ENCODE measurements at places on chromosomes 2 and 18.
A peak's percentile ranks its signal among the peaks of the same experiment; 100 is the strongest.

DNA sequence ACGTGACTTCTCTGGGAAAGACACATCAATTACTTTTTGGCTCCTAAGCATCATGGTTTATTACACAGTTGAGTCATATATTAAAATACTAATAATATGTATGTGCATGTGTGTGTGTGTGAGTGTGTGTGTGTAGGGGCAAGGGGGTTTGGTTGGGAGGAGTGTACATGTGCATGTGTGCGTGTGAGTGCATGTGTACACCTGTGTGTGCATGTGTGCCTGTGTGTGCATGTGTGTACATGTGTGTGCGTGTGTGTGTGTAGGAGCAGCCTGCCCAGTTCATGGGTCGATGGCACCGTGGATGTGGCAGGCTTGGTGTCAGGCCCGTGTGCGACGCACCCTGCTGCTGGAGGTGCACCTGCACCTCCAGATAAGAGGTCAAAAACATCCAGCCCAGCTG, 99.0 kb upstream of the SNTG2 start:
- no peak for DNase-seq

DNA sequence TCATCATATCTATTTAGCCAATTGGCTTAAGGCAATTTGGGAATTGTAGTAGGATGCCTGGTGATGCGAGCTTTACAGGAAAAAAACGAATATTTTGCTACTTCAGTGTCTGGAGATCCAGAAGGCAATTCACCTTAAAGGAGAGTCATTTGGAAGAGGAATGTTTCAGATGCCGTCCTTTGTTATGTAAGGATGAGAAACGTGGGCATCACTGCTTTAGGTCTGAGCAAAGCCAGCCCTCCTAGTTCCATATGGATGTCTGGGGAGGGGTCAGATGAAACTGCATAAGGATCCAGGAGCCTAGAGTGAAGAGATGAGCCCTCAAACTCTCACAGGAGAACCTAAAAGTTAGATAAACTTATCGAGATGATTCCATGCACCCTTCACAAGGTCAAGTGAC, 30.9 kb upstream of the DOCK10 start:
- no peak for DNase-seq

DNA sequence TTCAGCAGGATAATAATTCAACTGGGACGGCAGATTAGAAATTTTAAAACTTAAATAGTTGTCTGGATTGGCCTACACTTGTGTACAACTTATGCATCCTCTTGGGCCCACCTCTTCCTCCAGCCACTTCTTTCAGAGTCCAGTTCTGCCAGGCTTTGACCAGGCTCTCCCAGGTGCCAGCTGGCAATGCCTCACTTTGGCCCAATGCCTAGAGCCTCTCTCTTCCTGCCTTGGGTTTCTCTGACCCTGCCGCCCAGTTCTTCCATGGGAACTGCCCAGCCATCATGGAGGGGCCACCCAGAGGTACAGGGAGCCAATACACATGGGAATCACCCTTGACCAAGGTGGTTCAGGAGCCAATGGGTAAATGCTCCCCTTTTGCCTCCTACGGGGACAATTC, 135.5 kb downstream of the IRS1 start:
- no peak for DNase-seq

- no peak for DNase-seq
These were observed 178.9 kb downstream of the RPIA start for GRCh38 chr2:88870267-88870839.

GRCh38 chr2:10830203-10830602, 17.6 kb upstream of the PDIA6 start:
- no peak for DNase-seq

- DNase-seq = no peak
These were observed 93.8 kb downstream of the COLEC12 start for GRCh38 chr18:406677-407076.

GRCh38 chr2:239002591-239002953, 154.7 kb downstream of the TWIST2 start:
- no peak for DNase-seq

GRCh38 chr2:136024616-136025015, 39.2 kb upstream of the DARS1 start:
- no peak for DNase-seq

DNA sequence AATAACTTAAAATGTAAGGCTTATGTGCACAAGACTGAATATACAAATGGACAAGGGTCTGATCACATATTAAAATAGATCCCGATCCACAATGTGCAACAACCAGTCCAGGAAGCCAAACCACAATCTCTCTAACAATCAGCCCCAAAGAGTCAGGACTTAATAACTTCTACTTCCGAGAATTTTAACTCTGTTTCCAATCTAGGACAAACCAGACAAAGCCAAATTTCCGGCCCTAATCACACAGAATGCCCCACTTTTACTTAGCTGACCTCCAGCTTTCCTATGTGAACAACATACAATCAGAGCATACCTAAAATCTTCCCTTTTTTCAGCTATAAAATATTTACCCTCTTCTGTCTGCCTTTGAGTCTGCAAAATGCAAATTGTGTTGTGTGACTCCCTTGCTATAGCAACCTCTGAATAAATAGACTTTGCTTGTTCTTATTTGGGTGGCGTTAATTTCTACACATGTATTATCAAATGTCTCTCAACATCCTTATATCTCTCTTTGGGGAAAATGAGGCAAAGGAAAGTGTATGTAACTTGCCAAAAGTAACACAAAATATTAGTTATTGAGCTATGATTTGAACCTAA, 381.9 kb upstream of the MC4R start:
- DNase-seq = no peak

DNA sequence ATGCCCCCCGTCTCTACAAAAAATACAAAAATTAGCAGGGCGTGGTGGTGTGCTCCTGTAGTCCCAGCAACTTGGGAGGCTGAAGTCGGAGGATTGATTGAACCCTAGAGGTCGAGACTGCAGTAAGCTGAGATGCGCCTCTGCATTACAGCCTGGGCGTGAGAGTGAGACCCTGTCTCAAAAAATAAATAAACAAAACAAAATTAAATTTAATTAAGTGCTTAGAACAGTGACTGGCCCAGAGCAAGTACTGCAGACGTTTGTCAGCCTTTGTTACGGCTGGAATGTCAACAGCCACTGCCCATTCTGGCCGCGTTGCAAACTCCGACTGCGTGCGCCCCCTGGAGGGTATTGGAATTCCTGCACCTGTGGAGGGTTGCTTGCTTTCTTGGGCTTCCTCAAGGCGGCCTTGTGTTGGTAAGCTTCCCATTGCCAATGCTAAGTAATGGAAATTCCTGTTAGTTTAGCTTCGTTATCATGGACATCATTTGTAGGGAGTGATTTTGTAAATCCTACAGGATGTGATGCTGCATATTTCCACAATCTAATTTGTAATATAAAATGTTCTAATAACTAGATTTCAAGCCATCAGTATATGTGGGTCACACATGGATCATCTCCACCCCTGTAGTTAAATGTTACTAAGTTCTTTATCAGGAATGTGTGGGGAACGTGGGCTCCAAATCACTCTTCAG, 15.9 kb upstream of the ATP6V1B1 start:
- DNase-seq = peak; percentile 83

DNA sequence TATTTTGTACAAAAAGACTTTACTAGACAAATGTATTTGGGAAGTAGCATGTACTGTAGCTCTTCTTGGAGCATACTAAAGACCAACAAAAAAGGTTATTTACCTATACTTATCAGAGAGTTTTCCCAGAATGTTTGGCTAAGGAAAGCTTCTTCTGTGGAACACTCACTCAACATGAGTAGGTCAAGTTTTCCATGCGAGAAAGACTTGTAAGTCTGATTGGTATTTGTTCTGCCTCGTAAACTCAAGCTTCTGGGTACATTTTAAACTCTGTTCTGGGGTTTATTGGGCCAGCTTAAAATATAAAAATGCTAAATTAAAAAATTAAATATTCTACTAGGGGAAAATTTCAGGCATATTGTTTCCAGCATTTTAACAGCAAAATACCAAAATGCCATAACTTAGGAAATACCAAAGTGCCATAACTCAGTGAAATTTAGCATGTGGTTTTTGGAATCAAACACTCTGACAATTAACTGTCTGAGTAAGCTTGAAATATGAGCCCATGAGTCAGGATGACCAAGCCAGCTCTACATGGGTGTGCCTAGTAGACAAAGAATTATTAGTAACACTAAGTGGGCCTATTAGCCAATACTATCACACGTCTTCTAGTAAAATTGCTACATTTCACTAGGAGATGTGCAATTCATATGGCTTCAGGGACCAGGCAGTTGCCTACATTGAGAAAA, 47.3 kb upstream of the SERPINE2 start:
- DNase-seq = peak; percentile 86

GRCh38 chr2:159863526-159864160, 65.6 kb upstream of the CD302 start:
- no peak for DNase-seq

- no peak for DNase-seq
These were observed 106.2 kb downstream of the RTP5 start for GRCh38 chr2:241975593-241976284.

DNA sequence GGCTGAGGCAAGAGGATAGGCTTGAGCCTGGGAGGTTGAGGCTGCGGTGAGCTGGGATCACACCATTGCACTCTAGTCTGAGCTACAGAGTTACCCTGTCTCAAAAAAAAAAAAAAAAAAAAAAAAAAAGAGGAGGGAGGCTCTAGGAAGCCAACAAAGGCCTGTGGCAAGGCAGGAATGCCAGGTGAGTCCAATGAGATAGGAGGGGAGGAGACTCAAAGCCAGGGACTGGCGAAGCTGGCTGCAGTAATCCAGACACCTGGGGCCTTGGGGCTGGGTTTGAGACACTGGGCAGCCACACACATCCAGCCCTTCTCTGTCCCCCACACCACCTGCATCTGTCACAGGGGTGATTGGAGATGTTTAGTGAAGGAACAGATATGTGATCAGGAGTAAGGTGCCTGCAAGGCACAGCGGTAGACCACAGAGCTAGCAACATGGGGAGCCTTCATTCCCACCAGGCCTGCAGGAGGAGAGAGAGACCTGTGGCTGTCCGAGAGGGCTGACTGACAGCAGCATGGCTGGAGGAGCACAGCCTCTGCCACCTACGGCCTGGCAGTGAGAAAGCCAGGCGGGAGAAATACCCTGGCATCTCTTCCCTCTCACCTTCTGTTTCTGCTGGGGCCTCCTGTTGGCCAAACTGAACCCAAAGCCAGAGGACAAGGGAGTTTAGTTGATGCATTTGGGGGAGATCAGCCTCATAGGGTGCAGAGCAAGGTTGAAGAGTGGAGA, 9.5 kb downstream of the CHPF start:
- no peak for DNase-seq

DNA sequence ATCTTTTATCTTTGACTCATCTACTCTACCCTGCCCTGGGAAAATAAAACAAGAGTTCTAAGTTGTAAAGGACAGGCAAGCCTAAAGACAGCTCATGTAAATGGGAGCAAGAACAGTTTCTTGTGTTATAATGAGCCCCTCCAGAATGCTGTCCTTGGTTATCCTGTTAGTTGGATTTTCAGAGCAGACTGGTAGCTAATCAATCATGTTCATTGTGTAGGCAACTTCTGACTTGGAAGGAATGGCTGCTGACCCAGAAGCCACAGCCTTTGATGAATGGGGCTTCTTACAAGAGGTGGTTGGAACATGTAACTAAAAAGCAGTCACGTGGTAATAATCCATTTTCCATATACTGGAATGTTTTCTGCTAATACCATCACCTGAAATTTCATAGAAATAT, 254.2 kb downstream of the AGPS start:
- DNase-seq = no peak

DNA sequence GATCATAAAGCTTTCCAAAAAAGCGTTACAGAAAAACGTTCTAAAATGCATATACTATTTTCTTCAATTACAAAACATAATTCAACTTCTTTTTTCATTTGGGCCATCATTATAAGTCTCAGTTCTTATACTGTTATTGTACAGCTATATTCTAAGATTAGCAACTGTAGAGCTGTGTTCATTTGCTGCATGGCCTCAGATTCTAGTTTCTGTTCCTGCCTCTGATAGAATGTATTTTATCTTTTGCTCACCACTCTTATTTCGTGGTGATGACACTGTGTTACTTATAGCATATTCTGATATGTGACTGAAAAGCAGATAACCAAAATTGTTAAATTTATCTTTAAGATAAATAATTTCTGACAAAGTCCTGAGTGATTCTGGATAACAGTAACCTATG, 67.2 kb downstream of the PTRHD1 start:
- no peak for DNase-seq

DNA sequence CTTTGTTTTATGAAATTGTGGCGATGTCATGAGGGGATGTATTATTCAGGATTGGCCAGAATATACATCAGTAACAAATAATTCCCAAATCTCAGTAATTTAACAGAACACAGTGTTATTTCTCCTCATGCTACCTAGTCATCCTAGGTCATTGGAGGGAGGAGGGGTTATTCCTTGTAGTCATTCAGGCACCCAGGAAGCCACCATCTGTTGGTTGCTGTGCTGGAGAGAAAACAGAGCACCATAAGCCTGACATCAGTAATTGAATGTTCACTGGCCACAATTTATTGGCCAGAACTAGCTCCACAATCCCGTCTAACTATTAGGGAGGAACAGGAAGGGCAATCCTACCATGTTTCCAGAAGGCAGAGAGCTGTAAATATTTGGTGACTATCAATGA, 303.5 kb upstream of the CELF4 start:
- no peak for DNase-seq

GRCh38 chr2:71678874-71679273, 225.5 kb downstream of the DYSF start:
- no peak for DNase-seq

- DNase-seq = no peak
These were observed 29.8 kb downstream of the LRP1B start for GRCh38 chr2:142100970-142101369.

- DNase-seq = peak; percentile 91
These were observed at the start of gene TUBB6 for GRCh38 chr18:12307701-12308385. TSS of gene TUBB6 (plus strand) at chr18:12308241. CDS start at chr18:12308293, 52 bp downstream.

DNA sequence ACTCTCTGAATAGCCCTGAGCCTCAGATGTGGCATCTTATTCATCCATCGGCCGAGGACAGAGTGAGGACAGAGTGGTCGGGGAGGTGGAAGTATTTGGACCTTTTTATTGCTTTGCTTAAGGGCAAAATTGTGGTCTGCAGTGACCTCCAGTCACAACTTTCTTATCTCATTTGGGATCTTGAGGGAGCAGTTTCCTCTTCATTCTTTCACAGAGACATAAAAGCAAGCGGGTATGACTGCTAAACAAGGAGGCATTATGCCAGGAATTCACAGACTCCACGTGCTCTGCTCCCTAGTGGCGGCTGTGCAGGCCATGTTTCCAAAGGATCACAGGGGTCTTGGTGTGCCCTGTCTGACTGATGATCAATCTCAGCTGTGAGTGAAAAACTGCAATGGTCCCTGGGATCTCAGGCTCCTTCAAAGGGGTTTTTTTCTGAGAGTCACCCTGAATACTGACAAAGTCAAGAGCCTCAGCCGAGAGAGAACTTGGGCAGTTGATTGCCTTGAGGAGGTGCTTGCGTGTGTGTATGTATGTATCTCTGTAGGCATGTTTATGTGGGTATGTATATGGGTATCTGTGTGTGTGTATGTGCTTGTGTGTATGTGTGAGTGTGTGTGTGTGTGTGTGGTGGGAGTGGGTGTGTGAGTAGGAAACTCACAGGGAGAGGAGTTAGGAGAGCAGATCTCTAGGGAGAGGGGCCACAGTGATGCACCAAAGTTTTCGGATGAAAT, 47.7 kb downstream of the RAPGEF4 start:
- no peak for DNase-seq

- DNase-seq = peak; percentile 65
These were observed 664.2 kb downstream of the TDRD15 start for GRCh38 chr2:21787941-21788340.

GRCh38 chr18:23237524-23238151, 102.4 kb downstream of the CABLES1 start:
- peak; percentile 65 for DNase-seq

All from cardiac fibroblast (primary cell).